PC-9 (cell line): ENCODE measurements at places on chromosomes 2 and 18. TPM values are rescaled to one million over a fixed set of nuclear protein-coding genes. Genes with fewer than 3 reads are reported as not detected.

DNA sequence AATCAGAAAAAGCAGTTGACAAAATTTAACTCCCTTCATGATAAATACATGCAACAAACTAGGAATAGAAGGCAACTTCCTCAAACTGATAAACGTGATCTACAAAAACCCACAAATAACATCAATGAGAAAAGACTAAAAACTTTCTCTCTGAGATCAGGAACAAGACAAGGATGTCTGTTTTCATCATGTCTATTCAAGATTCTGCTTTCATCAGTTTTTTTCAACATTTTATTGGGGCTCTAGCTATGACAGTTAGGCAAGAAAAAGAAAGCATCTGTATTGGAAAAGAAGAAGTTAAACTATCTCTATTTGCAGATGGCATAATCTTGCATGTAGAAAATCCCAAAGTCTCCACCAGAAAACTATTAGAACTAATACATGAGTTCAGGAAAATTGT, 12.3 kb upstream of the CHST10 start:
- no peak for DNase-seq

- no peak for DNase-seq
Observed at GRCh38 chr18:21743166-21743832, 2.7 kb downstream of the MIB1 start.

DNA sequence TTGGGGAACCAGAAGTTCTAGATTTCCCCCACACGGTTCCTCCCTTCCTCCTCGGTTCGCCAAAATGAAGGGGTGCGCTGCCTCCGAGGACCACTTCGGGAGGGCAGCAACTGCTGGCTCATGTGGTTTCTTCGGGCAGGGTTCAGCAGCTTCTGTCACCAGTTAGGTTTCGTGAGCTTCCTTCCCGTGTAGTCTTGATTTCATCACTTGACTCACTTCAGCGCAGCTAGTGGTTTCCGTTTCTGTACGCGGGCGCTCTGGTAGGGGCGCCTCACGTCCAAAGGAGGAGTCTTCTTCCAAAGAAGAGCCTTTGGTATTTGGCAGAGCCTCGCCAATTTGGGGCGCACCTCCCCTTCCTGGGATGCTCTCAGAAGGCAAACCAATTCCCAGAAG, 485 bp upstream of the GALNT3 start:
- DNase-seq: peak; percentile 52

DNA sequence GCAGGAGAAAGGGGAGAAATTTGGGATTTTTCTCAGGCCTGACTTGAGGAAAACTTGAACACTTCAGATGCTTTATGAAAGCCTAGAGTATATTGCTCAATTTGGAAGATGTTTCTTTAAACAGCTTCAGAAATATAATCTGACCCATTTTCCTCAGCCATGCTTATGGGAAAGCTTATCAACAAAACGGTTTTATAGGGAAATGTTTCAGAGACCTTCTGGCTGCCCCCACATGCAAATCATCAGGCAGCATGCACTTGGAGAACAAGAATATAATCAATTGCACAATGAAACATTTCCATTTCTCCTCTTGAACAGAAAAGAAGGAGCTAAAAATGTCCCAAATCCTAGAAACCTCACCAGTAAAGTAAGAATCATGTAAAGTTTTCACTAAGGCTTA, 411.2 kb upstream of the ETAA1 start:
- no peak for DNase-seq

DNA sequence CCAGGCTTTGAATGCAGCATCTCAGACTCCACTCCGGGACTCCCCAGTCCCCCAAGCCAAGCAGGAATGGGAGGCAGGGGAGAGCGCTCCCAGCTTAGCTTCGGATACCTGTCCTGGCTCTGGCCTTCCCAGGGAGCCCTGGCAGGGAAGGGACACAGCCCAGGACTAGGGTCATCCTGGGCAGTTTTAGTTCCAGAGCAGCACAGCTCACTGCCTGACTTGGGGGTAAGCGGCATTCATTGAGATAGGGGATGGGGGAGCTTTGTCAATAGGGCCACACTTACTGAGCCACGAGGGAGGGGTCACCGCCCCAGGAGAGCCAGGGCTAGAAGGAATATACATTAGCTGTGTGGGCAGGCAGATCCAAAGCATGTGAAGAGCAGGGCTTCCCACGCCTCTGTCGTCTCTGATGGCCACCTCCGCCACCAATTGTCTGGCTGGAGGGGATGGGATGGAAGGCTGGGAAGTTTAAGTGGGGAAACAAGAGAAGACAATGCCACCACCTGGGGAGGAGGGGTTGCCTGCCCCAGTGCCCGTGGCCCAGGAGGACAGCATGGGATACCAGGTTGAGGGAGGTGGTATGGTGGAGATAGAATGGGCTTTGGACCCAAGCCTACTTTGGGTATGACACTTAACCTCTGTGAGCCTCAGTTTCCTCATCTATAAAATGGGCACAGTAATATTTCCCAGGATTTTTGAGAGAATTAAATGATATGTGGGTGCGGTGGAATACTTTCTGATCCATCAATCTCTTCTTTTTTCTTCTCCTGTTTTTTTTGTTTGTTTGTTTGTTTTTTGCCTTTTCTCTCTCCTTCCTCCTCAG, 40.2 kb downstream of the SCTR start:
- DNase-seq: no peak

GRCh38 chr2:171134624-171135230, 26.0 kb downstream of the TLK1 start:
- DNase-seq: no peak

DNA sequence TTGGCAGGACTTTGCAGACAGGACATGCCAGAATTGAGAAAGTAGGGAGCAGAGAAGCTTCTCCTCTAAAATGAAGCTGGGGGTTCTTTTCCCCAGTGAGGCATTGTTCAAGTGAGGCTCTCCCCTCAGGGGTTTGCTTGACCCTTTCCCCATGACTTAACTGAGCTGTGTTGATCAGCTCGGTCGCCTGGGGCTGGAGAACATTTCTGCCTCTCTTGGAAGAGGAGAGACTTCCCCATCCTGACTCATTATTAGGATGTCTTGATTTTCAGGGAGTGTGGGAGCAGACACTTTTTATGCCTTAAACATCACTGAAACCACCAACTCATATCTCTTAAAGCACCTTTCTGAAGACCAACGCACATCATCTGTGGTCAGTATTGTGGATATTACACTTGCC, 27.9 kb upstream of the GLI2 start:
- DNase-seq: no peak

DNA sequence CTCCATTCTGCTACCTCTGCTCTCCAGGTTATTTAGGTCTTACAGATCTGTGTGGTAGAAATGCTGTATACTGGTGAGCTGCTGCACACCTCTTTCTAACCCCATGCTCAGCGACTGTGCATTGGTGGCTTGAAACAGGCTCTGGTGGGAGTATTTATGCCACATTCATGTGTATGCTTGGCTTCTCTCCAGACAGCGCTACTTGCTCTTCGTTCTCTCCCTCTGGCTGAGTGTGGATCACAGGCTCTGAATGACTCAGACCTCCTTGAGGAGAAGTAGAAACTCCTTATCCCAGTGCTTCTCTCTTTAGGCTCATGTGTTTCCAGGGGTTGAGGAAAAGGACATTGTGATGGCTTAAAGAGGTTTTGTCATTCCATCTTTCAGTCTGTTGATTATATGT, 54.9 kb downstream of the FHOD3 start:
- DNase-seq: peak; percentile 11

GRCh38 chr2:113218283-113219091, 44.7 kb downstream of the PSD4 start:
- no peak for DNase-seq

DNA sequence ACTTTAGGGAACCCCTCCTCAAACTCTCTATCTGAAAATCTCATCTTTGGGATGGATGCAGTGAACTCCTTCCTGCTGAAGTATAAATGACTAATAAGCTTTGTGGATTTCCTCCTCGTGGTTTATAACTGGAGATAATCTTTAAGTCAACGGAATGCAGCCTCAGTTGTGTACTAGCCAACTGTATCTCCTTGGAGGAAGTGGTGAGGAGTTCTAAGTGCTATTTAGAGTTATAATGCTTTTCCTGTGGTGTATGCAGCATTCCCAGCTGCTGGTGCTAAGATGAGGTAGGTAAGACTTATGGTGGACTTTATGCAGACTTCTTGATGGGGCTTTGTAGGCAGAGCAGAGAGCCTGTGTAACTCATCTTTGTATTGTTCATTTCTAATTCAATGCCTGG, 90.9 kb downstream of the LYPD6B start:
- peak; percentile 38 for DNase-seq

DNA sequence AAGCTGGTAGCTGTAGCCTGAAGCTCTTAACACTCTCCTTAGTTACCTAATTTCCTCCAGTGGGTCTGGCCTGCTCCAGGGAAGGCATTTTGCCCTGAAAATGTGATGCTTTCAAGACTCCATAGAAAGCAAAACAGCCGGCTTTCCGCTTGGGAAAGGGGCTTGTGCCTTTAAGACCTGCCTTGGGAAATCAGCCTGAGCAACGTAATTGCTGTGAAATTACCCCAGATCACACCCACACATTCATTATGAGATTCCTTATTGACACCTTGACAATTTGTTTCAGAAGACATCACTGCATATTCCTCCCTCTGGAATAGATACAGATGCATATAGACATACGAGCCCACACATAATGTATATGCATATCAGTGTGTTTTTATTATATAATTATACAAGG, 190.5 kb upstream of the SKOR2 start:
- no peak for DNase-seq

- no peak for DNase-seq
Observed at GRCh38 chr18:76436342-76436741, 58.7 kb downstream of the ZNF516 start.

DNA sequence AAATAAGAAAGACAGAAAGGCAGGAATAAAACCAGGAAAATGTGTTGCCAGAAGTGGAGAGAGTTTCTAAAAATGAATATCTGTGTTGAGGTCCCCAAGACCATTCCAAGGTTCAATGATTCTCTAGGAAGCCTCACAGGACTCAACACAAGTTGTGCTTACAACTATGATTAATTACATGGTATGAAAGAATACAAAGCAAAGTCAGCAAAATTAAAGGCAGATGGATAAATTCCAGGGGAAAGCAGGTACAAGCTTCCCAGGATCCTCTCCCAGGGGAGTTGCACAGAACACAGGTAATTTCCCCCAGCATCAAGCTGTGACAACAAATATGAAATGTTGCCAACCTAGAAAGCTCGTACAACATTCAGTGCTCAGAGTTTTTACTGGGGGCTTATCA, 154.4 kb upstream of the HNMT start:
- DNase-seq: no peak

GRCh38 chr2:74414881-74415761, 6.3 kb downstream of the C2orf81 start:
- no peak for DNase-seq

DNA sequence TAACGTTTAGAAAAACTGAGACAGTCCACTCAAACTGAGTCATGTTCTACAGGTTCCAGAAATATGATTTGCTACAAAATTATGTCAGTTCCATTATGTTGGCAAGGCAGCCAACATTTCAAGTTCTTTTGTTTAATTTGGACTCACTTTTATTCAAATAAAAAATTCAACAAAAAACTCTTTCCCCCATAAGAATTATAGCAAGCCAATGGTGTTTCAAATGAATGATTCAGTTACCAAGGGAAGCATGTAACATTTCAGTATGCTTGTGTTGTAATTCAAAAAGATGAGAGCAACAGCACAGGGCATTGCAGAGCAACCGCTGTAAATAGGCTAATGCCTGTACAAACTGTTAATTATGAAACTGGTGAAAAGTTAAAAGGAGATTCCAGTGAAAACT, 140.8 kb downstream of the FIGN start:
- no peak for DNase-seq

DNA sequence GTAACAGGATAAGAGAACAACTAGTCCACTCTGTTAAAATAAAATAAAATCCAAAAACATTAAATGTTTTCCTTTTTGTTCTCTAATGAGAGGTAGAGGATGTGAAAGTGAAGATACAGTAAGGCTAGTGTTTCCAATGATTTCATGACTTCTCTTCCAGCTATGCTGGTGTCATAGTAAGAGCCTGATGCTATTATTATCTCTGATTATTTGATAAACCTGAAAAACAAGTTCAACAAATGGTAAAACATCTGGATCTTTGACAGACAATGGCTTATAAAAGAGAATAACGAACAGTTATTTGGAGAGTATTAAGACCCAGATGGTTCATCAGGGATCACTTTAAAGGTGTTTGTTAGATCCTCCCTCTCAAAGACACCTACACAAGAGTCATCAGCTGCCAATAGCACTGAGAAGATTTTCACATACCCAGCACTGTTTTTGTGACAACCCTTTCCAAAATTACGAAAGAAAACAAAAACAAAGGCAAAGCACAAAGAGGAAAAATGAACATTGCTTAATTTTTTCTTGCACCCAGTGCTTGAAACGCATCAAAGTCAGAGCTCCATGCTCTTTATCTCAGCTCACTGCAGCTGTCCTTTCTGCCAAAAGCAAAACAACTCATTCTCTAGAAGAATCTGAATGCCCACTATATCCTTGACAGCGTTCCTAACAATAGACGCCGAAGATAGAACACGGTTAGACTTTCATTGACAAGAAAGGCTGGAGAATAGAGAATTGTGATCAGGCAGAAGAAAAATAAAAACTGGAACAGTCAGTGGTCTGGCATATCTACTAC, 168.6 kb downstream of the SLC8A1 start:
- DNase-seq: no peak

GRCh38 chr2:177172034-177172880, 40.3 kb upstream of the HNRNPA3 start:
- DNase-seq: peak; percentile 52

DNA sequence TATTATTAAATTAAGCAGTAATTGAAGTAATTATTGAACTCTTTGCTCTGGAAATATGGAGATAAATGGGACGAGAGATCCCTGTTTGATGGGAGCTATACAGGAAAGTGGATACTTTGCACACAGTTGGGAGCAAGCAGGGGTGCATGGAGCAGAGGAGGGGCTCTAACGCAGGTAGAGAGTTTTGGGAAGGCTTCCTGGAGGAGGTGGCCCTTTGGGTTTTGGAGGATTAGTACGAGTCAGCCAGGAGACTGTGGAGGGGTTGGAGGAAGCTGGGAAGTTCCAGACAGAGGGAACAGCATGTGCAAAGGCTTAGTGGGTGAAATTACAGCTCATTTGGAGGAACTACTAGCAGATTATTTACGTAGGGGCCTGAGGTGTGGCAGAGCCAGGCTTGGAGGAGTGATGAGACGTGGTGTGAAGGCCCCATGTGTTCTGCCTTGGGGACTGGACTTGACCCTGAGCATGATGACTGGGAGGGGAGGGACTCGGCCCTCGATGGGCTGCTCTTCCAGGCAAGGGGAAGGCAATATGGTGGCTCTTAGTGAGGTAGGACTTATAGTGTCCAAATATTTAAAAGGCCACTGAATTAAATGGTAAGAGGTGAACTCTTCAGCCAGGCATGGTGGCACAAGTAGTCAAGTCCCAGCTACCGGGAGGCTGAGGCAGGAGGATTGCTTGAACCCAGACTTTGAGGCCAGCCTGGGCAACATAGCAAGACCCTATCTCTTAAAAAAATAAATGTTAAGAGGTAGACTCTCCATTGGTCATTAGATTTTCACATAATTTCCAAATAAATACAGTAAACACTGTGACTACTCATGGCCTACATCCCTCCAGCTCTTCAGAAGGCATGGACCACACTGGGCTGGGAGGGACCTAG, 30.2 kb downstream of the GREB1 start:
- no peak for DNase-seq

GRCh38 chr2:190105554-190105953, 43.0 kb upstream of the MSTN start:
- DNase-seq: no peak

GRCh38 chr2:239589833-239590232, 189.0 kb upstream of the HDAC4 start:
- no peak for DNase-seq

The ACOXL gene
- total RNA-seq: 9.1 and 10.7 TPM in 2 replicates

The CFC1B gene
- total RNA-seq: not detected in 2 replicates

The DNER gene
- 0.28 and 0.58 TPM in 2 replicates for total RNA-seq

The STAT4 gene
- 0.23 and 0.70 TPM in 2 replicates for total RNA-seq
